ENCODE measurements at places on chromosomes 3 and 15.

DNA sequence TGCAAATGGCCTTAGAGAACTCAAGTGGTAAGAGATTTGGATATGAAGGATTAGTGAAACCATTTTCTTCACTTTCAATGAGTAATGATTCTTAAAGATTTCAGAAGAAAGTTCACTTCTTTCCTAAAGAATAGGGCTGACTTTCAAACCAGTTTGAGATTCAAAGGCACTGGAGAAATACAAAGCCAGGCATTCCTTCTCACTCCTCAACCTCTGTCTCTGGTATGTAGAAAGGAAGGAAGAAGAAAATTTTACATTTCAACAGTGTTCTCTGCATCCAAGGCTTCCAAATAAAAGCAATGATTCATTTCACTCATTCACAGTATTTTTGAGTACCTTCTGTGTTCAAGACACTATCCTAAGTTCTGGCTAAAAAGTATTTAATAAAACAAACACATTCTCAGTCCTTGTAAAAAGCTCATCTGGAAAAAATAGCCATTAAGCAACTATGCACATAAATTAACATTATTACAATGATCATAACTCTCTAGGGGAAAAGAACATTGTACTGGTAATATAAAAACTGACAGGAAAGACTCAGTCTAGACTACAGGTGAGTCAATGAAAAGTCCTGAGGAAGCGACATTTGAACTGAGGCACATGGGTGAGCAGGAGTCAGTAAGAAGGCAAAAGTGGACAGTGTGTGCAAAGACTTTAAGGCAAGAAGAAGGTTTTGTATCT, 79.5 kb downstream of the IMPG2 start:
- no peak for DNase-seq

GRCh38 chr3:75951941-75952340, 166.6 kb upstream of the ZNF717 start:
- no peak for DNase-seq

- no peak for DNase-seq
These were observed 1078.9 kb downstream of the TUSC7 start for GRCh38 chr3:117788506-117788905.

DNA sequence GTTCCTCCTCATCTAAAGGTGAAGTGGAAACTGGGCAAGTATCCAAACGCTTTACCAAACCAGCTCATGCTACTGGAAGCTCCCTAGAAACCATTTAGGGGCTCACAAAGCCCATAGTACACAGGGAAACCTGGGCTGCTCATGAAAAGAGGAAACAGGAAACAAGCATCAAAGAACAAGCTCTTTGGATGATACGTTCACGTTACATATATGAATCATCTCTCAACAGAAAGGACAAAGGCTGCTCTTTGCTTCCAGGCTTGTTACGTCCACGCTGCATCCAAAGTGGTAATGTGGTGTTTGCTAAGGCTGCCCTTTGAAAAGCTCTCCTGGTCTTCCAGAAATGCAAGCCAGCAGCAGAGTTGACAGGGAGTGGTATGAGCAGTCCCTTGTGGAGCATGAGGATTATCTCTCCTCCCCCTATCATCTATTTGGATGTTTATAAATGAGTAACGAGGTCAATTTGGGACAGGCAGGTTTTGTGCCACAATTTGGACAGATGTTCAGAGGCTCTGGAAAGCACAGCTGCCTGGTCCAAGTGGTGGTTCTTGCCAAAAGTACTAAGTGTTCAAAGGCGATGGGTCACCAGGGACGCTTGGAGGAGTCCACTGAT, 98.0 kb upstream of the RORA start:
- no peak for DNase-seq

GRCh38 chr15:96125721-96126415, 204.6 kb upstream of the NR2F2 start:
- no peak for DNase-seq

DNA sequence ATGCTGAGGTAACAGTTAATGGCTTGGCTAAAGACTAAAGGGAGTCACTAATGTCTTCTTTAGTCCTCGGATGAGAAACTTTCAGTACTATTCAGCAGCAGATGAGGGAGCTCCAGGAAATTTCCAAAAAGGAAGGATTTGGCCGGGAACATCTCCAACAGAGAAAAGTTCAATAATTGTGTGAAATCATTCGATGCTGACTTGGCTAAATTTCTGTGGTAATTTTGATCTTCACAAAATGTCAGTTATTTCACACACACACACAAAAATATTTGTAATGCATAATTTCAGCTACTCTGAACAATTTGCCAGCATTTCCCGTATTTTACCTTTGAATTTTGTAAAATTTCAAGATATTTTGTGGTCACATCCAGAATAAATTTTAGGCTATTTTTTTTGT, 462.8 kb upstream of the MDFIC2 start:
- no peak for DNase-seq

GRCh38 chr3:128066676-128067075, 14.4 kb downstream of the SEC61A1 start:
- no peak for DNase-seq

- DNase-seq = no peak
These were observed 6.1 kb downstream of the GATA2 start for GRCh38 chr3:128486681-128487537.

- DNase-seq = no peak
These were observed 15.8 kb upstream of the SSUH2 start for GRCh38 chr3:8660175-8661118.

DNA sequence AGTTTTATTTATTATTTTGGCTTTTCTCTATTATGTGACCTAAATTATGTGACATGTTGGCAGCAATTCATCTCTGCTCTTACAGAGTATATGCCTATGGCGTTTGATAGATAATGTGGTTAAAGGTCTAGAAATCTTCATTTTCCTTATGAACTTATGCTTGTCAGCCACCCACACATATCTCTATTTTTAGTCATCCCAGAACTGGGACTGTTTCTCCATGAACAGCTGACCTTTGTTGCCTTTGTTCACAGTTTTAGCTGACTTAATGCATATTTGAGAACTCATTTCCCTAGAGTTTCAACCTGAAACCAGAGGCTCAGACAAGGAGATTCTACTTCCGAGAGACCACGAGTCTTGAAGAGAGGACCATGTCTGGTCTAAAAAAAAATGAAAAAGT, 176.5 kb downstream of the RAP2B start:
- no peak for DNase-seq

DNA sequence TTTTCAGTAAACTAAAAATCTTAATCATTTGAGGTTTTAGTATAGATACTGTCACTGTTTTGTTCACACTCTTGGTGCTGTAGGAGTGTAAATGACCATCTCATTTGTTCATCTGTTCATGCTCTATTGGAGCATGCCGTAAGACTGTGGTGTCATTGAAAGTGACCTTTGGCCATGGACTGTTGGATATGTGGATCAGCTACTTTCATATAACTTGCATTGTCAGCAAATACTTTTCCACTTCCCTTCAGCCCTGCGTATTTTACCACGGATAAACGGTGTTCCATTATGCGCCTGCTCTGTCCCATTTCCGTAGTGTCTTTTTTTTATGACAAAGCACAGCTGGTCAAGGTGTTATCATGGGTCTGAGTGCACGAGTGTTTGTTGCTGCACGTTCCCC, 32.6 kb upstream of the SENP5 start:
- no peak for DNase-seq

DNA sequence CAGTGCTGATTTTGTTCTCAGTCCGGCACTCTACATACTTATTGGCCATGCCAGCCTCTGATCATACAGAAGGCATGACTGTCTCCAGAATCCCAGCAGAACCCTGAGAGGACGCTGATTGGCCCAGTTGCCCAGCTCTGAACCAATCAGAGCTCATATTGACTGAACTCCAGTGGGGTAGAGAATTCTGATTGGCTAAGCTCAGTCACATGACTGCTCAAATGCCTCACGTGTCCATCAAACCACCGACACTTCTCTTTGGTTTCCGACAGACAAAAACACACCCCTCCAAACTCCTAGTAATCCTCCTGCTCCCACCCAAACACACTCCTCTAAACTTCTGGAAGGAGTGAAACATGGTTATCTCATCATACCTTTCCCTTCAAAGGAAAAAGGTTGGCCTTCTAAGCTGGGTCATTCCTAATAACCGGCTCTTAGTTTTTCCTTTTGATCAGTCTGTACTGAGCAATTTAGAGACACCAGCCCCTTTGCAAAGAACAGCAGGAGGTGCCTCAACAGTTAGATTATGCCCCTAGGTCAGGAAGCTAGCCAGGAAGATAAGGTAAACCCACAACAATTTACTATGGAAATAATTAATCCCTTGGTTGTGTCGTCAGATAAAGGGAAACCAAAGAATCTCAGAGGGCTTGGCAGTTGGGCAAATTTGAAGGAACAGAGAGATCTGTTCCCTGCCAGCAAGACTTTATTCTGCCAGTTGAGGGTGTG, 187.8 kb downstream of the TLE3 start:
- DNase-seq = no peak

GRCh38 chr3:114406286-114406685, 112.5 kb downstream of the TIGIT start:
- no peak for DNase-seq

- DNase-seq = no peak
These were observed 38.7 kb downstream of the HSPBAP1 start for GRCh38 chr3:122754929-122755328.

DNA sequence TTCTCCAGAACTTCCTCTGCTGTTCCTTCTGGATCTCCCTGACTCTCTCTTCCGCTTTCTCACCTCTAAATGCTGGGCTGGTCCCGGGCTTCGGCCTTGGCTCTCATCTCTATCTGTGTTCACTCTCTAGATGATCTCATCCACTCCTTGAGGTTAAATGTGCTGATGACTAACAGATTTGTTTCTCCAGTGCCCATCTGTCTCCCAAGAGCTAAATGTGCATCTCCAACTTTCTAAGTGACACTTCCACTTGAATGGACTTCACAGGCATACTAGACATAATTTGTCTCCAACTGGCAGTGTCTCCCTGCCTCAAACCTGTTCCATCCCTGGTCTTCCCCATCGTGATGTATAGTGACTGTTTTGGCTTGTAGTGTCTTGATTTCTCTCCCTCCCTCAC, 95.3 kb downstream of the ITPR1 start:
- DNase-seq = no peak

DNA sequence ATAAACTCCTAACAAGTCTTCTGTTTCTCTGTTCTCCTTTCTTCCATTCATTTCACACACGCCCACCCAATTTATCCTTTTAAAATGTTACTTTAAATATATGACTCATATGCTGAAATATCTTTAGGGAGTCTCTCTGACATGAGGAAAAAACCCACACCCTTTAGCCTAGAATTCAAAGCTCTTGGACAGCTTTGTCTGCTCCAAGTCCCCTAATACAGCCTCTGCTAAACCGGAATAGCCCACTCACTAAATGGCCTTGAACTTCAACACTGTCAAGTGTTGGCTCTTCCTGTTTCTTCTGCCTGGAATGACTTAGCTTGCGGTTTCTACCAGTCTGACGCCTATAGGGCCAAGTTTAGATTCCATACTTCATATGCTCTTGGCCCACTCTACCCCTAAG, 3.3 kb upstream of the CD96 start:
- DNase-seq = no peak

- no peak for DNase-seq
These were observed 40.5 kb downstream of the ARMC8 start for GRCh38 chr3:138227650-138228049.

- no peak for DNase-seq
These were observed 99.1 kb downstream of the UBE2E2 start for GRCh38 chr3:23302271-23302670.

DNA sequence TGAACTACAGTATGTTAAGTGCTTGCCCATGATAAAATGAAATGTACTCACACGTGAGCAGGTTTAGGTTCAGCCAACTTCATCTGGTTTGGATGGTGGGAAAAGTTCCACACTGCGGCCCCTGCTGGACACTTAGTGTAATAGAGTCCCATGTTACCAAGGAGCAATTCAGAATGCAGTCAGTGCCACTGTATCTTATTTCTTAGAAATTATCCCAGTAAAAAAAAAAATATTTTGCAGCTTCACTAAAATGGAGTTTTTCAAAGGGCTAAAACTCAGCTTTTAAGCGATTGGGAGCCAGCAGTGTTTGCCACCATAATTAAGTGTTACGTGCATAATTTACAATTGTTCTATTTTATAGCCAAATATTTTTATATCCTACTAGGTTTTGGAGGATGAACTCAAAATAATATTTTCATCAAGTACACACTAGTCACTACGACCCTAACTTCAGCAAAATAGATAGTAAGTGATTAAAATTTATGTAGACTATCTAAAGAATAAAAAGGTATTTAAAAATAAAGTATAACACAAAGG, 371.7 kb upstream of the GBE1 start:
- DNase-seq = no peak

- DNase-seq = no peak
These were observed 345.1 kb downstream of the IL5RA start for GRCh38 chr3:2765002-2765579.

DNA sequence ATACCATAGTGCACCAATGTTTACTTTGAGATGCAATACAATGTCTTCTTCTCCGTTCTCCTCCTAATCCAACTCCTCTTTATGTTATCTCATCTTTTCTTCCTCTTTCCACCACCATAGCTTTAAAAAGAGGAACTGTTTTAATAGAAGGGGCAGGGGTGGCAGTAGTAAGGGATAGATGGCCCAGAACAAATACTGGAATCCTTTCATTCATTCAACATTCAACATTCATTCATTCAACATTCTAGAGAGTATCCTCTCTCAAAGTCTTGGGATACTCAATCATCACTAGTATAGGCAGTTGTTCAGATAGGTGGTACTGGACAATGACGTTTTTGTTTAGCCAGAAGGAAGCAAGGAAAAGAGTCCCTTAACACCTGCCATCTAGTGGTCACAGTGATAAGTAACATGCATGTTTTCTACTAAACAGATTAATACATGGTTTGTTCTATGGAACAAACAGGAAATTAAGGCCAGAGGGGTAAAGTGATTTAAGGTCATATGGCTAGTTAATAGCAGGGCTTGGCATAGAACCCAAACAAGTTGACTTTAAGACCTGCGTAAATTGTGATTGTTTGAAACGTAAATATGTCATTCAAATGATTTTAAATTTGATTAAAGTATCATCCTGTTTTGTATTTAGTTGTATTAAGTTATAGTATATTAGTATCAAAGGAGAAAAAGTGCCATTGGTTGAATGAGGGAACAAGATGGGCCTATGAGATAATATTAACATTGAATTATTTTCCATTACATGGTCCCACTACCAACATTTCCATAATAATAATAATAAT, 26.9 kb upstream of the EHHADH start:
- DNase-seq = no peak

GRCh38 chr15:70526221-70526973, 237.0 kb downstream of the UACA start:
- DNase-seq = no peak

DNA sequence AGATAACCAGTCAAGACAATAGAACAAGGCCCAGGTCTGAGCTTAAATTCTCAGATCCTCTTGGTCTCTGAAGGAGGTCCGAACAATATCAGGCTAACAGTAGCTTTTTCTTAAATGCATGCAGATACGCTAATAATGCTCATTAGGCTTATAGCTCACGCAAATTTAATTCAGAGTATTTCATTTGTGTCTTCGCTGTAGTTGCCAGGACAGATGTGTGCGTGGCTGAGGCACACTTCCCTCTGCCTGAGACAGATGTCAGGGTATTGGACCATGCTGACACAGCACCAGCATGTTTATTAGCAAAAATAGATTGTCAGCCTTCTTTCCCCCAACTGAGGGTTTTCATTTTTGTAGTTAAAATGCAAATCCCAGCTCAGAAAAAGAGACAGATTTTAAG, 102.9 kb upstream of the BFSP2 start:
- DNase-seq = no peak
